Breast epithelium (tissue), 4 donors: ENCODE measurements at places on chromosomes 4 and X. TPM values are rescaled to one million over a fixed set of nuclear protein-coding genes. Genes with fewer than 3 reads are reported as not detected.

DNA sequence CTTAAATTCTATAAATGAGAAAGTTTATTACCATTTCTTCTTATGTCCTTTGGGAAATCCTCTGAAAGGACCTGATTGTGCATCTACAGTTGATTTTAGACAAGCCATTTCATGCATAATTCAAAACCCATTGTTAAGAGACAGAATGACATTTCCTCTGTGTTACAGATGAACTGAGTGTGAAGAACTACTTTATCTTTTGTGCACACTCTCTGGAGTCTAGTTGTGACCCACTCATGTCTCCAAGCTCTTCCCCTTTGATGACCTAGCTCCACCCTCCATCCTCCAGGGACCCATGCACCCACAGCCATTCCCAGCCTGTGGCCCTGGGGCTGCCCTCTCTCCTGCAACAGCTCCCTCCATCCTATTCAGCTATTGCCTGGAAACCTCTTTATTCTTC is 57.5 kb upstream of the BMPR1B start:
- H3K27ac ChIP-seq, result no peak overlapping the region
- DNase-seq, result no peak
- no peaks in the 10 kb centered on the region for H3K36me3 ChIP-seq
- H3K27me3 ChIP-seq, result no peaks in the 10 kb centered on the region
- H3K4me1 ChIP-seq, result no peaks in the 10 kb centered on the region
- no peak overlapping the region for H3K4me3 ChIP-seq

DNA sequence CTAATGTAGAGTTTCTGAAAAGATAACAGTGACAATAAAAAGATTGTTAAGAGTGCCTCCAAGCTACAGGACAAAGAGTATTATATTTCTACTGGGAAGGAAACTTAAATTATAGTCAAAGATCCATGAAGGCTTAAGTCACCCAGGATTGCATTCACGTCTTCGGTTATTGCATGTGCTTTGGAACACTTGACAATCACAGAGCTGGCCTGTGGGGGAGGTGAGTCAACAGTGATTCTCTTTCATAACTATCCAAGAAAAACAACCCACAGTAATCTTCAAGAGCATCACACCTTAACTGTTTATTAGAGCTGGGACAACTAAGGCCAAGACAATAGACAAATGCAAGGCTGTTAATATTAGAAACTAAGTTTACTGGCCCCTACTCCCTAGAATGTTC is 40.3 kb downstream of the PDGFC start:
- no peak overlapping the region for H3K4me3 ChIP-seq
- no peaks in the 10 kb centered on the region for H3K27me3 ChIP-seq
- H3K27ac ChIP-seq, result no peak overlapping the region
- no peaks in the 10 kb centered on the region for H3K36me3 ChIP-seq

- no peak for DNase-seq
- no peaks in the 10 kb centered on the region for H3K4me1 ChIP-seq
- H3K36me3 ChIP-seq, result no peaks in the 10 kb centered on the region
- H3K27me3 ChIP-seq, result no peaks in the 10 kb centered on the region
- peak overlapping the region; percentile 55 for H3K4me3 ChIP-seq
Observed at GRCh38 chr4:163344147-163345125, 744 bp downstream of the NPY5R start.

DNA sequence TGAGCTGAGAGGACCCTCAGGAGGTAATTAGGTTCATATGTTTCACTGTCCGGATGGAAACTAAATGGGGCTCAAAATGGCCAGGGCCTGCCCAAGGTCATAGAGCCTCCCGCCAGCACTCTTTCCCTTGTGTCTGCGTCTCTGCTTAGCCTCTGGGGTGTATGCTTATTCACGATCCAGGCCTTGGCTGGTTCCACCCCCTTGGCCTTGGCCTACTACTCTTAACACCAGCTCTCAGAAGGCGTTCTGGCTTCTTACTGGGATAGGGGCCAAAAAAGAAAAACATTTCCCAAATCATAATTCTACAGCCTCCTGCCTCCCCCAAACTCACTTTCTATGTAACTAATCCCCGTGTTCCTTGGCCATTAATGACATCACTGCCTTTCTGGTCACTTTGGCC is 68.8 kb downstream of the RTL5 start:
- no peak overlapping the region for H3K4me3 ChIP-seq
- peak overlapping the region; percentile 43 for H3K27ac ChIP-seq
- no peaks in the 10 kb centered on the region for H3K36me3 ChIP-seq
- no peak for DNase-seq

- no peaks in the 10 kb centered on the region for H3K36me3 ChIP-seq
- H3K27me3 ChIP-seq, result no peaks in the 10 kb centered on the region
- no peak overlapping the region for H3K27ac ChIP-seq
- H3K4me3 ChIP-seq, result no peak overlapping the region
Observed at GRCh38 chr4:11622961-11623725, 194.4 kb upstream of the HS3ST1 start.

GRCh38 chr4:101211146-101211553 is 136.2 kb downstream of the PPP3CA start:
- H3K27ac ChIP-seq, result no peak overlapping the region
- no peak for DNase-seq
- no peaks in the 10 kb centered on the region for H3K4me1 ChIP-seq
- H3K36me3 ChIP-seq, result no peaks in the 10 kb centered on the region

GRCh38 chr4:79043138-79043537 is 103.9 kb upstream of the PAQR3 start:
- H3K4me1 ChIP-seq, result no peaks in the 10 kb centered on the region
- no peak overlapping the region for H3K27ac ChIP-seq
- no peak for DNase-seq
- H3K4me3 ChIP-seq, result no peak overlapping the region
- no peaks in the 10 kb centered on the region for H3K36me3 ChIP-seq
- no peaks in the 10 kb centered on the region for H3K27me3 ChIP-seq

GRCh38 chr4:122827258-122827878 is 737 bp downstream of the FGF2 start:
- H3K4me1 ChIP-seq, result peaks cover 7% of the 10 kb centered on the region
- peak overlapping the region; percentile 92 for H3K27ac ChIP-seq
- no peaks in the 10 kb centered on the region for H3K36me3 ChIP-seq

- DNase-seq, result no peak
- H3K4me1 ChIP-seq, result no peaks in the 10 kb centered on the region
- H3K27me3 ChIP-seq, result no peaks in the 10 kb centered on the region
- no peak overlapping the region for H3K27ac ChIP-seq
- H3K36me3 ChIP-seq, result no peaks in the 10 kb centered on the region
Observed at GRCh38 chrX:149114874-149115273, 390.2 kb downstream of the IDS start.

- H3K27ac ChIP-seq, result no peak overlapping the region
- H3K36me3 ChIP-seq, result no peaks in the 10 kb centered on the region
- H3K27me3 ChIP-seq, result no peaks in the 10 kb centered on the region
- H3K4me3 ChIP-seq, result no peak overlapping the region
- no peak for DNase-seq
Observed at GRCh38 chr4:152585023-152585441, 49.1 kb upstream of the FBXW7 start.

DNA sequence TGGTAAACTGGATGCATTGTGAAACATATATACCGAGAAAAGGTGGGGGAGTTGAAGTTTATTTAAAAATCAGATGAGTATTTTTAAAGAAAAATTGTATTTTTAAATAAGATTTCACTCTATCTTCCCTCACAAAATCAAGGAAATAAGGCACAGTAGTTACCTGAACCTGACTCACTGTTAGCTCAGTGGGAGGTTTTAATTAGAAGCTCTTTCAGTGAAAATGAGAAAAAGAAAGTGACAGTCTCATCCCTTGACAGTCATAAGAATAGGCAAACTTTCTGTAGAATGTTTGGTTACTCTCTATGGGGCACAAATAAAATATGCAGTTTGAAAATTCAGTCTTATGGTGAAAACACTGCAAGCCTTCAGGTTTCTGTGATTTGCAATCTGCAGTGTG is 49.7 kb downstream of the GRXCR1 start:
- no peak overlapping the region for H3K27ac ChIP-seq
- no peaks in the 10 kb centered on the region for H3K27me3 ChIP-seq
- no peaks in the 10 kb centered on the region for H3K36me3 ChIP-seq
- DNase-seq, result no peak

DNA sequence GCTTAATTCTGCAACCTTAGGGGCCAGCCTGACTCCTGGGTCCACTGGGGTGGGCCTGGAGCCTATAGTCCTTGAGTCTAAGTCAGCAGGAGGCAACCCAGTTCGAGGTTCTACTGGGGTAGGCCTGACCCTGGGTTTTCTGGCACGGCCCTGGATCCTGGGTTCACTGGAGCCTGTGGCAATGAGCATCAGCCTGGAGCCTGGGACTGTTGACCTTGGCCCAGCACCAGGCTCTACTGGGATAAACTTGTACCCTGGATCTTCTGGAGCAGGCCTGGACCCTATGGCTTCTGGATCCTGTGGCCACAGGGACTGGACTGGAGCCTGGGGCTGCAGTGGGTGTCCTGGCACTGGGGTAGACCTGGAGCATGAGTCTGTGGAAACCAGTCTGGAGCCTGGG is 874.3 kb upstream of the INTU start:
- no peaks in the 10 kb centered on the region for H3K27me3 ChIP-seq
- no peak overlapping the region for H3K27ac ChIP-seq
- no peaks in the 10 kb centered on the region for H3K4me1 ChIP-seq
- H3K36me3 ChIP-seq, result no peaks in the 10 kb centered on the region
- no peak overlapping the region for H3K4me3 ChIP-seq

GRCh38 chr4:110271986-110272385 is 73.6 kb upstream of the ELOVL6 start:
- H3K4me3 ChIP-seq, result no peak overlapping the region
- no peaks in the 10 kb centered on the region for H3K4me1 ChIP-seq
- no peaks in the 10 kb centered on the region for H3K27me3 ChIP-seq
- H3K27ac ChIP-seq, result no peak overlapping the region
- DNase-seq, result no peak

DNA sequence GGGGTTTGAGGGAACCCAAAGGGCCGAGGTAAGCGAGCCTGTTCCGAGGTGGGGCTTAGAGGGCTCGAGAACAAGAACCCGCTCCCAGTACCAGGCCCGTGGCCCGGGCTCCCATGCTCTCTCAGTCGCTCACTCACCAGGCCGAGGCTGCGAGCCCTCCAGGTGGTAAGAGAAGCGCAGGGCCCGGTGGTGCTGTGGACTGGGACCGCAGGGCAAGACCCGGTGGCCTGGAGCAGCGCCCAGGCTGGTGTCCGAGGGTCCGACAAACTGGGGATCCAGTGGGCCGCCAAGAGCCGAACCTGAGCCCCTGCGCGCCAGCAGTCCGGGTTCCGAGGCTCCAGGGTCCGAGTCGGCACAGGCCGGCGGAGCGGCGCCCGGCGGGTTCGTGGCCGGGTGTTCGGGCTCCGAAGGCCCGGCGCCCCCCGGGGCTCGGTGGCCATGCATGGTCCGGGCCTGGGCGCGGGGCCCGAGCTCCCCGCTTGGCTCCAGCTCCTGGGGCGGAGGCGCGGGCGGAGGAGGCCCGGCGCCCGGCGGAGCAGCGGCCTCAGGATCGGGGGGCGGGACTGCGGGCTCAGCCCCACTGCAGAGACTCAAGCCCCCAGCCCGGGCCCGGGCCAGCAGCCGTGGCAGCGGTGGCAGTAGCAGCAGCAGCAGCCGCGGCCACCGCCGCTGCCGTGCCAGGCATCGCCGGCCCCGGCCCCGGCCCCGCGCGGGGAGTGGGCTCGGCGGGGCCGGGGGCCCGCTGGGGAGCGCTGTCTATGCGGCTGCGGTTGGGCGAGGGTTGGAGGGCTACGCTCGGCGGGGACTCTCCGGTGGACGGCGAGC is 833 bp downstream of the FGD1 start:
- peaks cover 37% of the 10 kb centered on the region for H3K27me3 ChIP-seq
- no peak for DNase-seq
- peak overlapping the region; percentile 65 for H3K4me3 ChIP-seq
- no peaks in the 10 kb centered on the region for H3K4me1 ChIP-seq
- H3K27ac ChIP-seq, result peak overlapping the region; percentile 73

DNA sequence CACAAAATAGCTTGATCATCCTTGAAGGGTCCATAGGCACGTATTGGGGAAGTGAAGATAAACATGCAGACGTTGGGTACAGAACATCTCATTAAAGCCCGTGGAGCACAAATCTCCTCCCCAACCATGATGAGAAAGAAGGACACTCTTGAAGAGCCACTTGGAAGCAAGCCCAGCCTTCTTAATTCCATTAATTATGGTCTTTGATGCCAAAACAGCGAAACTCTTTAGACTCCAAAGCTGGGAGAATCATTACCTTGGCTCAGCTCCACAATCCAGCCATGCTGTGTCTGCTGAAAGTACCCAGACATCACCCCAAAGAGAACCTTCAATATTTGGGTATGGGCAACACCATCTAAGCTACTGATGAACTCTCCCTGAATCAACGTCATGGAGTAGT is 169.0 kb upstream of the MBNL3 start:
- no peaks in the 10 kb centered on the region for H3K27me3 ChIP-seq
- H3K36me3 ChIP-seq, result no peaks in the 10 kb centered on the region
- DNase-seq, result no peak
- H3K4me3 ChIP-seq, result no peak overlapping the region
- H3K27ac ChIP-seq, result no peak overlapping the region

DNA sequence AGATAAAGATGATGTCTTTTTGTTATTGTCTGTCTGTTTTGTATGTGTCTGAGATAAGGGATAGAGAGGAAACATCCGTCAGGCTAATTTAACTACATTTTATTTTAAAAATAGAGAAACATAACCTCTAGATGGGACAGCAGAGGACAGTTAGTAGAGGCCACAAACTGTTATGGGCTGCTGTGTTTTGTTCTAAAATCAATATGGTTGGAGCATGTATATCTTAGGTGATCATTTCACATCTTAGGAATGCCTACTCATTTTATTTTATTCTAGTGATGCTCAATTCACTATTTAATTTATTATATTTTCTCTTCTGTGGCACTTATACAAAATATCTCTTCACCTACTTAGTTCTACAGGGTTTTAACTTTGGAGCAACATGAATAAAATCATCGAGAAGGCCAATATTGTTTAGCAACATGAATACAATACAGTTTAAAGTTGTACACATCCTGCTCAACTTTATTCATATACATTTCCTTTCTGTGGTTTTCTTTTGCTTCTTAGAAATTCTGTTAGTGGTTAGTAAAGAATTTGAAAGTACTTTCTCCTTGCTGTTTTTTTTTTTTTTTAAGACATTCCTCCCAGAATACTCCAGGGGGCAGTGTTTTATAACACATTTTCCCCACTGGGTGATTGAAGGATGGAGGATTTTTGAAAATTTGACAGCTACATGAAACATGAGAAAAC is 392.9 kb downstream of the UNC5C start:
- H3K36me3 ChIP-seq, result no peaks in the 10 kb centered on the region
- H3K27ac ChIP-seq, result no peak overlapping the region
- DNase-seq, result no peak
- no peaks in the 10 kb centered on the region for H3K27me3 ChIP-seq
- no peaks in the 10 kb centered on the region for H3K4me1 ChIP-seq
- H3K4me3 ChIP-seq, result no peak overlapping the region

GRCh38 chr4:61938250-61938846 is 738.2 kb downstream of the ADGRL3 start:
- no peak overlapping the region for H3K27ac ChIP-seq
- H3K36me3 ChIP-seq, result no peaks in the 10 kb centered on the region
- H3K4me1 ChIP-seq, result no peaks in the 10 kb centered on the region
- no peak overlapping the region for H3K4me3 ChIP-seq

GRCh38 chr4:133741766-133742165 is 459.8 kb downstream of the PABPC4L start:
- no peak for DNase-seq
- no peak overlapping the region for H3K27ac ChIP-seq
- H3K4me1 ChIP-seq, result no peaks in the 10 kb centered on the region

The MGAT4D gene
- total RNA-seq, result not detected

The CLDN34 gene
- not detected for total RNA-seq

The BGN gene
- 21.3 TPM for total RNA-seq

The F9 gene
- not detected for total RNA-seq

The MECP2 gene
- 58.3 TPM for total RNA-seq

The SPANXA1 gene
- not detected for total RNA-seq

The PRKG2 gene
- 1.2 TPM for total RNA-seq

The PCYT1B gene
- total RNA-seq, result 0.16 TPM
